Motor neuron (in vitro differentiated cells): ENCODE measurements at places on chromosomes 1 and 21.

DNA sequence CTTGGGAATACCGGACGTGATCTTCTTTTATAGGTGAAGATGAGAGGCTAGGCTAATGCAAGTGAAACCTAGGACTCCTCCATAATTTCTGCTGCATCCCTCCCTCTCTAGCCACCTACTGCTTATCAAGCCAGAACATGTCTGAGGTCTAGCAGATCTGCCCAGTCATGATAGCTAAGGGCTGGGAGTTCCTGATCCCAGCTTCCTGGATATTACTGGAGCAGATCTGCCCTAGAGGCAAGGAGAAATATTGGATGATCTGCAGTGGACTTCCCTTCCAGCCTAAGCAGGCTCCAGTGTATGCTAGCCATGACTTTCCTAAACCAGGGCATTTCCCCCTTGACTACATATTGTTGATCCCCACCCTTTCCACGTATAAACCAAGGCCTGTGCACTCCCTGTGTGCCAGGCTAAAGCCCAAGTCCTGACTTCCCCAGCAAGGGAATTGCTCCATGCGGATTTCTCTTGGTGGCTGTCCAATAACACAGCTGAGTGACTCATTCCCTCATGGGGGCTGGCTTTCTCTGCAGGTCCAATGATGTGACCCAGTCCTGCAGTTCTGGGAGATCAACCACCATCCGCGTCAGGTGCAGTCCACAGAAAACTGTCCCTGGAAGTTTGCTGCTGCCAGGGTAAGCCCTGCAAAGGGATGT is 15.5 kb upstream of the SARS1 start:
- no peak for ATAC-seq

DNA sequence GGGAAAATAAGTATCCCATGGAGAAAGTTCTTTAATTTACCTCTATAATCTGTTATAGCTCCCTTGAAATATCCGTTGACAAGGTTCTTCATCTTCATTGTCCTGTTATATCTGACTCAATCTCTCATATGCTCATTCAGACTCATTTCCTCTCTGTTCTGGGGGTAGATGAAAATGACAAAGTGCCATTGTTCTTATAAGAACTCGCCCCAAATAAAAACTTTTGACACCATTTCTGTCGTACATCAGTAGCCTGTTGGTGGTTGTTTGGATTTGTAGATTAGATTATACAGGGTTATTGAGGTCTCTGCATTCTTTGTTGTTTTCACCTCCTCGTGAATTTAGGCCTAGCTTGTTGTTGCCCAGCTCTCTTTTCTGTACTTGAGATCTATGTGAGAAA is 55.2 kb upstream of the IPO9 start:
- no peak for ATAC-seq

DNA sequence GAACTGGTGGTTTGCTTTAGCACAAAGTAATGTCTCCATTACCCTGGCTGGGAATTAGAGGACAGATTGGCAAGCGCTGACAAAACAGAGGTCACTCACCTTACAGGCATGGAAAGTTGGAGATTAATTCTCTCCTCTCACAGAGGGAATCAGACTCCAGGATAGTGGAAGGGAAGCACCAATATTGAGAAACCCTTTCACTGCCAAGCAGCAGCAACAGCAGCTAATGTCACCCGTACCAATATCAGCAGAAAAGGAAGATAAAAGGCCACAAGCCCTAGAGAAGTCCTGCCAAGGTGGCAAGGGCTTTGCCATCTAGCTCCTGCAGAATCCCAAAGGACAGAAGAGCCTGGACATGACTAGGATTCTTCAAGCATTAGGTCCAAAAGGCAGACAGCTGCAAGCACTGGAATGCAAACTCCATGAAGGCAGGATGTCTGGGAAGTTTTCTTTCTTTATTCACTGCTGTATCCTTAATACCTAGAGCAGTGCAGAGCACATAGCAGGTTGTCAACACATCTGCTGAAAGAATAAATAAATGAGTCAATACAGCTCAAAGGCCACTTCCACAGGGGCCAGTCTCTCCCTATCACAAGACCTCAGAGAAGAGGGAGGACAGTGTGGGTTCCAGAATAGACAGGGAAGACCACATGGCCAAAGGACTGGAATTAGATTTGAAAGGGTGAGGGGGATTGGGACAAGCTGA is 57.2 kb downstream of the ERI3 start:
- no peak for ATAC-seq

GRCh38 chr1:235866205-235866912 is at the start of gene LYST:
TSS of gene LYST (minus strand) at chr1:235866906. CDS start at chr1:235830417, 36,489 bp downstream.
- peak; percentile 41 for ATAC-seq
